ENCODE measurements at places on chromosomes 6 and 20.

DNA sequence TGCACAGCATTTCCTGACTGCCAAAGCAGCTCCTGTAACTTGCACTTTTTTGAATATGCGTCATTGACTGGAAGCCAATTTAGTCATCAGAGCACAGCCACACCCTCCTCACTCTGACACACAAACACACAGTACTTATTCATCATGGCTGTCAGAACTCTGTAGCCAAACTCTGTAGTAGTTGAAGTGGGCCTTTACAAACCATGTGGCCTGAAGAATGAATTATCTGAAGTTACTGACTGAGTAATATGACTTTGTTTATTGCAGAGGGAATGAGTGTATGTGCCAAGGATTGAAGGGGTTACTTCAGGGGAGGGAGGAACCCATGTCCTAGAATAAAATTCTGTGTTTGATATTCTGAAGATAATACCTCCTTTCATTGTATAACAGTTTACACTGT lies 102.7 kb downstream of the FIG4 start:
- DNase-seq, result peak; percentile 90

- peak; percentile 26 for DNase-seq
Measured at GRCh38 chr6:53992522-53992921, 118.7 kb upstream of the MLIP start.

GRCh38 chr6:47057830-47058540 lies 15.9 kb upstream of the ADGRF1 start:
- DNase-seq, result no peak

GRCh38 chr6:3358413-3359100 lies 98.3 kb downstream of the SLC22A23 start:
- no peak for DNase-seq

DNA sequence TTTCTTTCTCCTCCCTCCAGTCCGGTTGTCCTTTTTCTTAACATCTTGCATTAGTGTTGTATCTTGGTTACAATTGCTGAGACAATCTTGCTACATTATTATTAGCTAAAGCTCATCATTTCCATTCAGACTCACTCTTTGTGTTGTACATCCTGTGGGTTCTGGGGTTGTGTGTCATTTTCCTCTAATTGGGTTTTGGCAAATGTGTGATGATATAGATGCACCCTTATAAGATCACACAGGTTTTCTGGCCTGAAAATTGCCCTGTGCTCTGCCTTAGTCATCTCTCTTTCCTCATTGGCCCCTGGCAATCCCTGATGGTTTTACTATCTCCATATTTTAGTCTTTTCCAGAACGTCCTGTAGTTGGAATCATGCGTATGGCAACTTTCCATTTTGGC lies 60.1 kb downstream of the PPP1R14C start:
- DNase-seq, result no peak

- no peak for DNase-seq
Measured at GRCh38 chr6:31426395-31427354, 23.3 kb downstream of the MICA start.

DNA sequence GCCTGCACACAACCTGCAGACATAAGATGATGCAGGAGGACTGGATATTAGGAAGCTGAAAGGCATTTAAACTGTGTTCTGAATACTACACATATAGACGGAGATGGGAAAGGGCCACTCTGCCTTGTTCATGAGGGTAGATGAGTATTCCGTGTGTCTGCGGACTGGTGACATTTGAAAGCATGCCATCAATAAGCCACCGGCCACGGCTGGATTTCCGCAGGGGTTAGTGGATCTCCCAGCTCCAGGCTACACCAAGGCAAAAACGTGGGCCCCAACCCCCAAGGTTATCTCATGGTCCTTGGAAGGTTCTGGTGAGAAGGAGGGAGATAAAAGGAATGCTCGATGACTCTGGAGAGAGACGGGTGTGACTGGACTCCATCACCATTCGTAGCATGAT lies 78.6 kb upstream of the THBS2 start:
- no peak for DNase-seq

GRCh38 chr6:93105017-93105416 lies 314.3 kb downstream of the EPHA7 start:
- DNase-seq, result no peak

Measured in SK-MEL-5 (cell line).